ENCODE measurements at places on chromosomes 16 and 17. TPM values are rescaled to one million over a fixed set of nuclear protein-coding genes. Genes with fewer than 3 reads are reported as not detected.

PERCC1 gene
- total RNA-seq, result not detected

EME1 gene
- total RNA-seq, result 2.6 TPM

MYO1C gene
- 282 TPM for total RNA-seq

SNAI3 gene
- total RNA-seq, result 2.3 TPM

SLC38A8 gene
- not detected for total RNA-seq

KRT33A gene
- total RNA-seq, result not detected

CD300LB gene
- total RNA-seq, result 1.6 TPM

TGFB1I1 gene
- 70.3 TPM for total RNA-seq

TMEM238L gene
- not detected for total RNA-seq

SPAG5 gene
- total RNA-seq, result 9.5 TPM

SLC43A2 gene
- 53.1 TPM for total RNA-seq

CSH2 gene
- total RNA-seq, result not detected

KCTD11 gene
- total RNA-seq, result 10.7 TPM

MRTFB gene
- total RNA-seq, result 48.9 TPM

CMTM1 gene
- 10.0 TPM for total RNA-seq

FNDC8 gene
- not detected for total RNA-seq

SRSF1 gene
- total RNA-seq, result 200 TPM

Measured in left lung (tissue), 14 donors.